Myocyte (in vitro differentiated cells): ENCODE measurements at places on chromosomes 2 and 18.
A peak's percentile ranks its signal among the peaks of the same experiment; 100 is the strongest.

GRCh38 chr2:120543899-120544298 lies 191.8 kb upstream of the GLI2 start:
- DNase-seq = no peak

DNA sequence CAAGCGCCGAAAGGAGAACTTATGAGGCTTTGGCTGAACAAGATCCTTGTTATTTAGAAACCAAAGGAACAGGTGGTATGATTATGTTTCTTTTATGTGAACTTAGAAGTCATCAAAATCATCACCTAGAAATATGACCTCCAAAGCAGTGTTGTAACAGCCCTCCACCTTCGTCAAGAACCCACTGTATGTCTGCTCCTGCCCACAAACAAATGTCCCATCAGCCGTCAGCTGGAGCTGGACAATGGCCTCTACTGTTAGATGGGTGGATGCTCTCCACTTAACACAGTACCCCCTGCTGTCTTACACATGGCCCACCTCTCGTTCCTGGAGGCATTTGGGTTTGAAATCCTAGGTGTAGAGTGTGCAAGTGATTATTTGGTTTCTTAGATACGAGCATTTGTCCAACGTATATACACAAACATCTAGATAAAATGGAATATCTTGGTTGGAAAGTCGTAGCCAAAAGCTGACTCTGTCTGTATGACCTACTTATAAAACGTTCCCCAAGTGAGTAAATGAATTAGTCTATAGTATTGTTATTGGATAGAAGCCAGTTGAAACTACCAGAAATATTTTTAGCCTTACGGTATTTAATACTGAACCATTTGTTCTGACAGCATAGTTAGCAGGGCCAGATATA lies 113.0 kb downstream of the CRIM1 start:
- DNase-seq = peak; percentile 50

DNA sequence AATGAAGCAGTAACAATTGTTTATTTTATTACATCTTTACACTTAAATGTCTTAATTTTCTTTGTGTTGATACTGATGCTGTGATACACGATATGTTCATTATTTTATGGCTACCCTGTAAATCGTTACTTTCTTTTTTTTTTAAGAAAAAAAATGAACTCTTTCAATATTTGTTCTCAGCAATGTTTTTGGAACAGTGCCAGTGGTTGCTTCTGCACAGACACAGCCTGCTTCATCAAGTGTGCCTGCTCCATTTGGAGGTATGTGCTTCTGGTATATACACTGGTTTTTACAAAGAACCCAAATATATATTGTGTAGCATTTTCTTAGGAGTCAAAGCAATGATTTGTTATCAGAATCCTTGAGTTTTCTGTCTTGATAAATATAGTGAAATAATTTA lies 62.2 kb upstream of the SCYGR2 start:
- peak; percentile 32 for DNase-seq

DNA sequence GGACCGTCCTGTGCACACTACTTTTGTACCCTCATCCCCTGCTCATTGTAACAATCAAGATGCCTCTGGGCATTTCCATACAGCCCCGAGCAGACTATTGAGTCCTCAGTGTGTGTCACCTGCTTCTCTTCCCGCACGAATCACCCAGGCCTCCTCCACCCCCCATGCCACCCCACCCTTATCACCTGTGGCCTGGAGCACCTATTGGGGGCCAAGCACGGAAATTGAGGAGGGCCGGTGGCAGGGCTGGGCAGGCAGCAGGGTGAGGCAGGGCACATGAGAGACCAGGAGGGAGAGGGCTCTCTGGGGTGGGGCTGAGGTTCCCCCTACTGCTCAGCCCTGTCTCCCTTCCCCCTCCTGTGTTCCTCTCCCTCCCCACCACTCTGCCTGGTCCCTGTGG lies 4.3 kb upstream of the NIFK start:
- DNase-seq = no peak

DNA sequence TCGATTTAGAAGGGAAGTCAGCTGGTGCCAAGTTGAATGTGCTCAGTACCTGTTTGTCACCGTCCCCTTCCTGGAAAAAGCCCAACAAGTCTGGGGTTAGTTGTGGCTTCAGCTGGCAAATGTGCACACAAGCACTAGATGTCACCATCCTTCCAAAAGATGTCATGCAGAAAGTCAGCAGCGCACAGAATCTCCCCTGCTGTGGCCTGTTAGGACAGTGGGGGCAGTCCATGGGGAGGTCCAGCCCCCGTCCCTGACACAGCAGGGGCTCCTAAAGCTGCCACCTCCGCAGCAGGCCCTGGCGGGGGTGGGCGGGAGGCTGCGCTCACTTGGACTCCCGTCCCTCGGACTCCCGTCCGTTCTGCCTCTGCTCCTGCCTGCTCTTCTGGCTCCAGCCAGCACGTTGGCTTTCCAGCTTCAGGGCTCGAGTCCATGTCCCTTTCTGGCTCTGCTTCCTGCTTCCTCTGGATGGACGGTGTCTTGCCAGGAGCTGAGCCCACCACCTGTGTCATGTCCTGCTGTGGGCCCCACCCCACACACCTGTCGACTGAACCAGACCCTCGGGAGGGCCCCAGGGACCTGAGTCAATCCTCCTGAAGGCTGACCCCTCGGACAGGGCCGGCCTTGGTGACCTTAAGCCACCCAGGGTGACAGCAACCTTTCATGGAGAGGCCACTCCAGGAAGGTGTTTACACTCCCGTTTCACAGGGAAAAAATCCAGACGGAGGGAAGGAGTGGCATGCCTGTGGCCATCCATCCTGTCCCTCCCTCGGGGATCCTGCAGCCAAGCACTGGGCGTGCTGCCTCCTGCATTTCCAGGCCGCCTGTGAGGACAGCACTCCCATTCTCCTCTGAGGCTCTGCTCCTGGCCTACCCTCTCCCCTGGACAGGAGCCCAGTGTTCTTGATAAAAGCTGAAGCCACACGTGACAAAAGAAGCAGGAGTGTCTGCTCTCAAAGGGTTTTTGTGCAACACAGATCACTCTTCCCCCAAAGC lies 8.5 kb downstream of the RAB17 start:
- DNase-seq = peak; percentile 82

DNA sequence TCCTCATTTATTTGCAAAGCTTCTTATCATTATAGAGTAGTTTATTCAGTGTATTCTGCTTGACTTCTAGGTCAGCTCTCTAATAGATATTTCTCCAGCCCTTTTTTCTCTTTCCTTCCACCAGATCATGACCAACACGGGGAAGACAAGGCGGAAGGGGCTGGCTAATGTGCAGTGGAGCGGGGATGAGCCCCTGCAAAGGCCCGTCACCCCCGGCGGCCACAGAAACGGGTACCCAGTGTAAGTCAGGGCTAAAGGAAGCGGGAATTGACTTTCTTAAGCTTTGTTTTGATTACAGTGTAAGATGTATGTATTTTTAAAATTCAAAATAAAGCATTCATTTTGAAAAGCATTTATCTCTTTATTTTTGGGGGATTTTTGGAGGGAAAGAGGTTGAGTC lies 50.7 kb upstream of the B3GNT7 start:
- no peak for DNase-seq

DNA sequence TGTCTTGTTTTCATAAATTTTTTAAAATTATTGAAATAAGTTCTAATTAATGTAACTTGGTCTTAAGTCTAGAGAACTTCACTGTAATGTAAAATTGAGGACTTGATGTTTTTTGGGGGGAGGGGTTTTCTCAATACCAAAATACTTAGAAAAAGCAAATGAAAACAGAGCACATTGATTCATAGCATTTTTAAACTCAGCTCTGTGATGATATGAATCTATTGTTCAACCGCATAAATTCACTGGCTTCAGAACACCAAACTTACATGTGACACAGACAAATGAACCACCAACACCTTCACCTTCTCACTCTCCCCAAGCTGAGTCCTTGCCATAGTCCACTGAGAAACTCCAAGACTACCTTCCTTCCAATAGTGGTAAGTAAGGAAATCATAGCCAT lies 108.2 kb downstream of the ZNF521 start:
- no peak for DNase-seq

- no peak for DNase-seq
Observed at GRCh38 chr2:169184074-169184473, 114.7 kb downstream of the DHRS9 start.

GRCh38 chr2:188734691-188735090 lies 239.5 kb upstream of the COL3A1 start:
- DNase-seq = peak; percentile 41

- no peak for DNase-seq
Observed at GRCh38 chr18:50629148-50629631, 69.3 kb downstream of the MAPK4 start.

DNA sequence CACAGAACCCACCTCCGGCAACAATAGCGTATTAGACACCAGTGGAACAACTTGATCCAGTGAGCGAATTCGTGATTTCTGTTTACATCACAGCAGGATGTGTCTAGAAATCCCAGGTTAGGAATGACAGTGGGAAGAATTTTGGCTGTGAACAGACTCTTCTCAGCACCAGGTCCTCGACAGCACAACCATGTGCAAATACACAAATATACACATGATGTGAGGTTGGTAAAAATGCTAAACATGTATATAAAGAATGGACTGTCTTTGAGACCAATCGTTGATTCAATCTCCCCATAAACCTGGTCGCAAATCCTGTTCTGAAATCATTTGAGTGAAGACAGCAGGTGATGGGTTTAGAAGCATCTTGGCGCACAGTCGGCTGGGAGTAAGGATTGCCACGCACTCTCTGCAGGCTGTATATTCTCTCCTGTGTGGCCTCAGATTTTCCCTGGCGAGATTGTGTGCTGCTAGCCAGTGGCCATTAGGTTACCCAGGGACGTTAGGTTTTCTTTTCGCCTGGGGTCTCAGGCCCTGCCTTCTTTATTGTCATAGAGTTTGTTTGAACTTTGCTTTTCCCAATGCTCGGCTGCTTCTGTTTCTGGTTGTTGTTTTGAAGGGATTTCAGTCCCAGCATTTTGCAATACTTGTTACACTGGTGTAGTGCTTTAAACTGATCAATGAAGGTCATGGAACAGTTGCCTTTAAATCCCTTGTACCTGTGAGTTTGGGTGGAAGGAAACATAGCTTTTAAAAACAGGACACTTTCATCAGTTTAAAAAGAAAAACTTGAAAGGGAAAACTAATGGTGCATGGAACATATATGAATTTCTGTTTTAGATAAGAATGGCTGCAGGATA lies 147.3 kb downstream of the ALPK2 start:
- no peak for DNase-seq

- DNase-seq = no peak
Observed at GRCh38 chr2:103898561-103898960, 955.4 kb upstream of the POU3F3 start.

DNA sequence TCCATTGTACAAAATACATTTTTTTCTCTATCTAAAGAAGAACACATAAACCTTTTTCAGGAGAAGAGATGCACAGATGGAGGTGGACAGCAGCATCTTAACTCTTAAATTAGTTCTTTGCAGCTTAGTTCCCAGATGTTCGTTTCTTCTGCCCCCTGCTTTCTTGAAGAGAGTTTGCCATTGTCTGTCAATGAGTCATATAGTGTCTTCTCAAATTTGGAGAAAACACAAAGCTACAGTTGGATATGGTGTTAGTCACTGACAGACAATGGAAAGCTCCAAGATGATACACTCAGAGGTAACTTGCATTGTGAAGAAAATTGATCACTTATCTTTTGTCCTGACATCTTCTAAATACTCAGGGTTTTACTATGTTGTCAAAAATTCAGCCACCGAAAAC lies 48.8 kb upstream of the TMEFF2 start:
- DNase-seq = peak; percentile 28

- DNase-seq = no peak
Observed at GRCh38 chr2:105085525-105085924, 47.7 kb downstream of the MRPS9 start.

GRCh38 chr2:112920923-112921532 lies 10.1 kb downstream of the IL37 start:
- no peak for DNase-seq

- no peak for DNase-seq
Observed at GRCh38 chr2:11778416-11778815, 32.0 kb downstream of the LPIN1 start.

DNA sequence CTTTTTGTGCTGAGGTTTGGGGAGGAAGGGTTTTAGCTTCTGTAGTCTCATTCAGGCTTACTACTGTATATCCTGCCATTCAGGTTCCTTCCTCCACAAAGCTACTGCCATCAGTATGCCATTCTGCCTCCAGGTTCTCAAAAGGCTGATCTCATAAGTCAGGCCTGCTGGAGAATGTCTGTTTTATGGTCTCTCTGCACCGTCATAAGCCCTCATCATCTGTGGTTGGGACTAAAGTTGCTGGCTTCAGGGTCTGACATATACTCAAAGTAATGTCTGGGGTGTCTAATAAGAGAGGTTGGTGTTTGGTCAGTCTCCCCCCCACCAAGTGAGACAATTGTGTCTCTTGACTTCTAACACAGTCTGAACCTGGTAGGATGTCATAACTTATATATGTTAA lies 36.2 kb upstream of the CCBE1 start:
- DNase-seq = no peak

DNA sequence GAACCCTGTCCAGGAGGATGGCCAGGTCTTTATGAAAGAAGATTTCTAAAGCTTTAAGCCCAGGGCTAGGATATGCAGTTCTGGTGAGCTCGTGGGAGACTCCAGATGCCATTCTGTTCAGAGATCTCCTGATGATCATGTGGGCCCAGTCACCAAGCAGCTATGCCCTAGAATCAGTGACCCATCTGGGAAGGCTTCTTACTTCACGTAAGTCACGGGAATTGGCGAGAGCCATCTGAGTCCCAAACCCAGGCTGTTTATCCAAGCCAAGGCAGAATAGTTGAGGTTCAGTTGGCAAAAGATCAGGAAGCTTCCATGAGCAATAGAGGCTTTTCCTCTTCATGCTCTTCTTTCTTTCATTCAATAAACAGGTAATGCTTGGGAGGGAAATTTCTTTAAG lies 23.9 kb downstream of the ANTXR1 start:
- DNase-seq = peak; percentile 70

- no peak for DNase-seq
Observed at GRCh38 chr2:21229302-21229701, 105.5 kb downstream of the TDRD15 start.

DNA sequence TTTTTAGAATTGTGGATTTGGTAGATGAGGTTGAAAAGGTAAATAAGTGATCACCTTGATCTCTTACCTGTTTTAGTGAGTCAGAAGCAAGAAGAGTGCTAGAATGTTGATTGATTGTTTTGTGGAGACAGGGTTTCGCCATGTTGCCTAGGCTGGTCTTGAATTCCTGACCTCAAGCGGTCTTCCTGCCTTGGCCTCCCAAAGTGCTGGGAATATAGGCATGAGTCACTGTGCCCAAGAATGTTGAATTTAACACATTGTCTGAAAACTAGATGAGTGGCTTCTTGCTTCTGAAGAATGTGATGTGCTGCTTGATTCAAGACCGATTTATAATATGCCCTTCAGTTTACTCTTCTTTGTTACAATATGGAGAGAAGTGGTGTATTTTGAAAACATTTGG lies 121.3 kb downstream of the FMNL2 start:
- DNase-seq = no peak

- peak; percentile 31 for DNase-seq
Observed at GRCh38 chr2:156437272-156437930, 1.2 kb downstream of the GPD2 start.

- DNase-seq = no peak
Observed at GRCh38 chr18:74166386-74166785, 18.1 kb downstream of the TIMM21 start.
